T-helper 22 cell (primary cell): ENCODE measurements at places on chromosomes 7 and 10.

DNA sequence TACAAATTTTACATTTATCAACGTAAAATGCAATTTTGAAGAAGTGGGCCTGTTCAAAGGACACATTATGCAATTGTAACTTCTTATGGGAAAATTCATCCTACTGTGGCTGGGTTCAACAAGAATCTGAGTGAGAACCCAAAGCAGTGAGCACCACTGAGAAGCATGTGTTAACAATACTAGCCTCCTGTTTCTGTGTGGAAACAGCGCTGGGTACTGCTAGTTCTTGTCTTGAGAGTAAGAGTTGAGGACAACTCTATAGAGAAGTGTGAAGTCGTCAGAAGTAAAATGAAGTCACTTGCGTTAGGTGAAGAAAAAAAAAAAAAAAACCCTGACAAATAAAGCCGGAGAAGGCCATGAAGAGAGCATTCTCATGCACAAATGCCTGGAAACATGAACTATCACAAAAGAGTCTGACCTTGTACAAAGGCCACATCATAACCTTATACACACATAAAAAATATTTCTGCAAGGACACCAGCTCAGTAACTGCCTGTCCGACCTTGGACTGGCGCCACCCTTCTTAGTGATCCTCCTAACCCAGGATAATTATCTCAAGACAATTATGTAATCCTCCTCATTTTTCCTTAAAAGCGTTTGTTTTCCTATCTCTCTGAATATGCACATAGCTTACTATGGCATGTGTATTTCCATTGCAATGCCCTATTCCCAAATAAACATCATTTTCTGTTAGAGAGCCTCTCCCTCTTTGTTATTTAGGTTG lies 554.9 kb downstream of the HTR7 start:
- DNase-seq = no peak

DNA sequence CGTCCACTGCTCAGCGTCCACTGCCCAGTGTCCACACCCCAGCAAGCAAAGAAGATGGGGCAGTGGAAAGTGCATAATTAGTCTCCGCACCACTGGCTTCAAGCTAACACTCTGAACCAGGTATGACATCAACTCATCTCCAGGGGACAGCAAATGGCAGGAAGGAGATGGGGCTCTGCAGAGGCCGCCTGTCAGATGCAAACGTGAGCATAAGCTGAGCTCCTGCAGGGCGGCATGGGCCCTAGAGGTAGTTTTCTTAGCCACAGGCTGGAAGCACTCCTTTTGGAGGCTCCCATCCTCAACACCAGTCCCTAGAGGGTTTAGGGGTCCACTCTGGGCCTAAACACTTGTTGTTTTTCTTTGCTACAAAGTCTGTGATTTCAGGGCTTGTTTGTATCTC lies 335.8 kb upstream of the MKI67 start:
- no peak for DNase-seq

GRCh38 chr7:2629746-2630681 lies 1.8 kb upstream of the TTYH3 start:
- DNase-seq = no peak

- peak; percentile 34 for DNase-seq
Measured at GRCh38 chr10:72335394-72336258, 19.1 kb downstream of the DNAJB12 start.

GRCh38 chr10:128024426-128024825 lies 101.8 kb downstream of the MKI67 start:
- DNase-seq = no peak

GRCh38 chr10:26290236-26290635 lies 73.7 kb downstream of the GAD2 start:
- no peak for DNase-seq

DNA sequence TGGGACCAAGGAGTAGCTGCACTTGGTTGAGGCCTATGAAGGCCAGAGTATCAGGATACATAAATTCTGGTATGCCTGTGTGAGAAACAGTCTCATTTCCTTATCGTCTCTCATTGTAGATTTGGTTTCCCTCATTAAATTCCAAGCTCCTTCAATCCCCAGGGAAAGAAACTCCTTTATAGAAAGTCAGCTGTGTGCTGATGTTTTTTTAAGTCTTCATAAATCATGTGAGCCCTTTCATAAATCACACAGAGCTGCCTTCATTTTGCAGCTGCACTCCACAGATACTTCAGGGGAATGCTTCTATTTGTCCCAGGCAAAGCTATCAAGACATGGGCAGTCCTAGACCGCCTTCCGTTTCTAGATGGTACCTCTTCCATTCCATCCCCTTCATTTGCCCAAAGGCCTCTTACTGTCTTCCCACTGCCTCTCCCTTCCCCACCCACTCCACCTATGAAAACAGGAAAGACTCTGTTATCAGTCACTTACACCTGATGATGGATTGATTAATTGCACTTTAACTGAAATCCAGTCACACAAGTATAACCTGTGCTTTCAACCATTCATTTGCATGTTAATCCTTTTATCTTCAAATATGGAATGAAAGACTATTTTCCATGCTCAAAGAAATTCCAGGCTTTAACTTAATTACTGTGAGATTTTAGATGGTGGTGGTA lies 290.2 kb downstream of the C7orf25 start:
- DNase-seq = no peak

- no peak for DNase-seq
Measured at GRCh38 chr10:34644224-34644623, 170.9 kb downstream of the PARD3 start.

DNA sequence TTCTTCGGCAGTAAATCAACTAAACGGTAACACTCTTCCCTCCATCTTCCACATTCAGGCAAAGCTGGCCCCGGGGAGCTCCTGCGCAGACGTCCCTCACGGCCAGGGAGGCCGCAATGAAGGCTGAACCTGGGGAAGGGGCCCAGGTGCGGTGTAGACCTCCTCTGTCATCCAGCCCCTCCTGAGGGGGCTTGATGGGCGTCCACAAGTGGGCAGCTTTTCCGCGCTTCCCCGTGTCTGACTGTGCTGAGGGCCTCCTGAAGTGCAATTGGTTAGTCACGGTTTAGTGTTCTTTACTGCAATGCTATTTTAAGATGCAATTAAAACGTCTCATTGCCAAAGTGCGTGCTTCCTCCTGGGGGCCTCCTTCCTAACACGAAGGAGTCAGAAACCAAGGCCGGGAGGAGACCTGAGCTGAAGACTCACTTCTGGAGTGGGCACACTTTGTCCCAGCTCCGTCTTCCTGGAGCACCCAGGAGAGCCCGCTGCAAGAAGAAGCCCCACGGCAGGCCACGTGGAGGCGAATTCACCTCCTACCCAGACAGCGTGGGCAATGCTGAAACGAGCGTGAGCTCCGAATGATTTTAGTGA lies 173.3 kb downstream of the ELFN1 start:
- no peak for DNase-seq

DNA sequence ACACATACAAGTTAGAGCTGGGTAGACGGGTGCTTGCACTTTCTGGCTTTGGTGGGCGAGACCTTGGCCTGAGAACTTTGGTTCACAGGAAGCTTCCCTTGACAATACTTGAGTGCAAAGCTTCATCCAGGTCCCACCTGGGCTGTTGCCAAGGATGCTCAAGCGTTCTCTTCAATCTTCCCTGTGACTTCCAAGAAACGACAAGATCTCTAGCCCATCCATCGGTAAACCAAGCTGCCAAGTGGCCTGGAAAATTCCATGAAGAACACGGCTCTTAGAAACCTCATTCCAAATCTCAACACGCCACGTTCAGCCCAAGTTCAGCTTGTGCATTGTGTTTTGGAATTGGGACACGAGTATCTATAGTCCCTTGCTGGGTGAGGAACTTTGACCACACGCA lies 84.7 kb downstream of the CHST15 start:
- no peak for DNase-seq
